Activated CD4-positive, alpha-beta T cell treated with anti-CD3 and anti-CD28 coated beads, Interleukin-2, amount 50 U/mL, for 24 hours (primary cell): ENCODE measurements at places on chromosomes 2 and 18.

DNA sequence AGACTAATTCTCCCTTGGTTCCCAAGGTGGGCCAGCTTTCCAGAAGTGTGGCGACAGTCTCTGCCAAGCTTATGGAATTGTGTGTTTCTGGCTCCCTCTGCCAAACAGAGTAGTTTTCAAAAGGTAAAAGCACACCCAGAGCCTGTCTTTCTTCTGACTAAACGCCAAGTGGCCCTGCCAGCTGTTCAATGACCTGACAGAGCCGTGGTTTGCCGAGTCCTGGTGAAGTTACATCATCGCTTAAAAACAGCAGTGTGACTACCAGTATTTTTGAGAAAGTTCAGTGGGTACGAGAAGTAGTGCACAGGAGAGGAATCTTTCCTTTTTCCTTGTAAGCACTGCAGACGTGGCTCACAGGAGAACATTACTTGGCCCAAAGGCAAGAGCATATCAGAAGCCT is 1.9 kb downstream of the PER2 start:
- DNase-seq, result no peak

DNA sequence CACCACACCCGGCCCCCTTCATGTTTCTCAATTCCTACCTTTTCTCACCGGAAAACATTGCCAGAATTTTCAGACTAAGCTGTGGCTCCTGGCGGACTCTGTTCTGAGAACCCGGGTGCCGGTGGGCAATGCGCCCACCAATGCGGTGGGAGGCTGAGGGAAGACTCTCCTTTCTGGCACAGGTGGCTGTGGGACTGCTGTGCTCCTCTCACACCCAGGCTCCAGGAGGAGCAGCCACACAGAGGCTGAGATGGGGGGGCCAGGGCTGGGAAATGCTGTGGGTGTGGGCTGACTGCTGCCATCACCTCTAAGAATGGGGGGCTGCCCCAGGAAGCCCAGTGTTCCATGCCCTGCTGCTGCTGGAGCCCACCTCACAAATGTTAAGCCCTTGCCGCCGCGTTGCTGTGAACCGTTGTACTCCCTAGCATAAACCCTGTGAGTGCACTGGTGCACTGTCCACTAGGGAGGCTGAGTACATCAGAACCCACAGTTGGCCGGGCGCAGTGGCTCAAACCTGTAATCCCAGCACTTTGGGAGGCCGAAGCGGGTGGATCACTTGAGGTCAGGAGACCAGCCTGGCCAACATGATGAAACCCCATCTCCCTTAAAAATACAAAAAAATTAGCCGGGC is 152.6 kb downstream of the LDLRAD4 start:
- DNase-seq, result no peak

DNA sequence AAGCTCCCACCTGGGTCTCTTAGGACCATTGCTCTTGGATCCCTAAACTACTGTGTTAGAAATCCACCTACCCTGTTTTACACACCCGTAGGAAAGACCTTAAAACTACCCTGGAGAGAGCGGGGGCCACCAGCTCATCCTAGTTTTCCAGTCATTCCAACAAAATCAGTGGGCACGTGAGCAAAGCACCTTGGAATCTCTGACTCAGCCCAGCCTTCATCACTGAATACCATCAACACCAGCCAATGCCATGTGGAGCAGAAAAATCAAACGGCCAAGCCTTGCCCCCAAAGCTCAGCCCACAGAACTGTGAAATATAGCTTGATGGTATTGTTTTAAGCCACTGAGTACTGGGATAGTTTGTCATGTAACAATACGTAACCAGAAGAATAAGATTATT is 449.7 kb upstream of the CHAC2 start:
- no peak for DNase-seq

DNA sequence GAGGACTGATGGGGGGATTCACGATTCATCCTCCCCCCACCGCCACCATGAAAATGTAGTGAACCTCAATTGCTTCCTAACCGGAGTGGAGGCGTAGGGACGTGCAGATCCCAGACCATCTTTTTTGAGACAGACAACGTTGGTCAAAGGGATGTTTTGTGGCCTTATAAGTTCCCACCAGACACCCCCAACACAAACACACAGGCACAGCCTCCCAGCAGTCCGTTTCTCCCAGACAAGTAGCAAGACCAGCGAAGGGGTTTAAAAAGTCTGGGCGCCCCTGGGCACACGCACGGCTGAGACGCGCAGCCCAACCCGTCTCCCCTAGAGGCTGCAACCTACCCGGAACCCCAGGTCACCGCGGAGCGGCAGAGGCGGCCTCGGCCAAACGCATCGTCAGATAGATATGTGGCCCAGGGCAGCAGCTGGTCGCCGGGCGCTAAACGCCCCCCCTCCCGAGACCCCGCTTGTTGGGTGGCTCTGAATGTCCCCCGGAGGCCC is 1.3 kb downstream of the GBX2 start:
- DNase-seq, result no peak

- DNase-seq, result no peak
Measured at GRCh38 chr2:240584486-240585031, 2.0 kb upstream of the CAPN10 start.

DNA sequence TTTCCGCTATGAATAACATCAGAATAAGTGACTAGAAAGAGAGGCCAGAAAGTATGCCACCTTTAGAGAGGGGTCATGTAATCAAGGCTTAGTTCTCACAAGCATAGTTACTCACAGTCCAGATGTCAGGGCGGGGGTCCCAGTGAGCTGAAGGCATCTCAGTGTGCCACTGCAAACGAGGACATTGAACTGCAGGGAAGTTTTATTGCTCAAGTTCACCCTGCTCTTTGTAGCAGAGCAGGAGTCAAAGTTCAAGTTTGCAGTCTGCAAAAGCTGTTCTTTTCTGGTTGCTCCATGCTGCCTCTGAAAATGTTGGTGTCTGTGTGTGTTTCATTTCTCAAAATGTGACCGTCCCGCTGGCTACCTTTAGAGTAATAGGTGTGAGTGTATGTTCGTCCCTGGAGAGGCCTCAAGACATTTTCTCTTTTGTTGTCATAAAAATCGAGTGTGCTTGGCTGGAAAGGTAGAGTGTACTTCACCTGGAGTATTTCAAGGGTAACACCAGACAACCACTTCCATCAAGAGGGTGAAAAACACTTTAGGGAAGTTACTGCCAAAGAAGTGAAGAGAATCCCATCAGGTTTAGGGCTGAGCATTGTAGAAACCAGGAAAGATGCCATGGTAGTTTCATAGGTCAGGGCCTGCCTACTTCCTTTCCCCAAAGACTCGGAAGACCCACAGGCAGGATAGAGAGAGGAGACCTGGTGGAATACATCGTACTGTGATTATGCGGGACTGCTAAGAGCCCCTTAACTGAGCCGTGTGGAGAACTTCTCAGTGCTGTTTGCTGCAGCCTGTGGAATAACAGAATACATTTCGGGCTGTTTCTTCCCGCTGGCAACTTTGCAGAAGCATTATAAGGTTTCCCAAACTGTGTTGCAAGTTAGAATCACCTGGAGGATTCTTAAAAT is 89.9 kb downstream of the LYPD6 start:
- no peak for DNase-seq

DNA sequence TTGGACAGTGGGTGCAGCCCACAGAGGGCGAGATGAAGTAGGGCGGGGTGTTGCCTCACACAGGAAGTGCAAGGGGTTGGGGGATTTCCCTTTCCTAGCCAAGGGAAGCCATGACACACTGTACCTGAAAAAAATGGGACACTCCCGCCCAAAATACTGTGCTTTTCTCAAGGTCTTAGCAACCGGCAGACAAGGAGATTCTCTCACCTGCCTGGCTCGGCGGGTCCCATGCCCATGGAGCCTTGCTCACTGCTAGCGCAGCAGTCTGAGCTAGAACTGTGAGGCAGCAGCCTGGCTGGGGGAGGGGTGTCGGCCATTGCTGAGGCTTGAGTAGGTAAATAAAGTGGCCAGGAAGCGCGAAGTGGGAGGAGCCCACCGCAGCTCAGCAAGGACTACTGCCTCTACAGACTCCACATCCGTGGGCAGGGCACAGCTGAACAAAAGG is 244.7 kb downstream of the NBAS start:
- DNase-seq, result no peak

DNA sequence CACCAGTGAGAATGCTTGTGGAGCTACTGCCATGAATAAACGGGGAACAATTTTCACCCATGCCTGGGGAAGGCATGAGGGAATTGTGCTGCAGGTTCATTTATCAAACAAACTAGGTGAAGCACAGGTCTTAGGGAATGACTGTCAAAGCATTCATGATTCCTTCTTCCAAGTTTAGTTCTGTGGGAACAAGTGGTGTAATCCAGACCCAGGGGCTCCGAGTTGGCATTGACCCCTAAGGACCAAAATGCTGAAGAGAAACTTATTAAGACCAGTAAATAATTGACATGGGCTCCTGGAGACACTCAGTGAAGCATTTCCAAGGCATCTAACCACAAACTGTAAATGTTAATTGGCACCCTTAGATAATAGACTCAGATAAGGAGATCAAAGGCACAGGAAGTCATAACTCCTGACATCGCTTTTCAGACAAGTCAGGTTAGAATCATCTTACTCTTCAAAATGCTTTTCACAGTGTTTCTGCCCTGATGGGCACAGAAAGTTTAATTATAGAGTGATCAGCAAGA is 96.9 kb downstream of the SPP2 start:
- no peak for DNase-seq

DNA sequence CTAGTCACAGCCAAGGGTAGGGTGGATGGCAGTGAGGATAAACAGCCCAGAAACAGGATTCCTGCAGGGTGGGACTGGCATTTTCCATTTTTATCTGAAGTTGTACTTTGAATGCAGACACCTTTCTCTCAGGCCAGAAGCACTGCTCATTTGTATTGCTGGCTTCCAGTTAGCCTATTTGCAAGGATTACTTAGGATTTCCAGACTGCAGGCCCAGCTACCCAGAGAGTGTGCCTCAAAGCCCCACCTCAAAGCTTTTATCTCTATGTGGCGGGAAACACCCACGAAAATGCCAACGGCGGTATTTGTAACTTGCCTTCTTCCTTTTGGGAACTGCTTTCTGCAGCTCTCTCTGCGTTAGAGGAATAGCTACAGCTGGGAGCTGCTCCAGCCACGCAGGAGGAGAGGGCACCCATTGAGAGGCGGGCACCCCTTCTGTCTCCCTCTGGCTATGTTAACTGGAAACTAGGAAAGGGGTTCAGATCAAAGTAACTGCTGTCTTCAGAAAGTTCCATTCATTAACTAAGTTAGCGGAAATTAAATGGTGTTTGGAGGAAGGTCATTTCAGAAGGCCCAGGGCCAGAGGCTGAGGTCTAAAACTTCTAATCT is 144.9 kb downstream of the TGIF1 start:
- DNase-seq, result peak; percentile 9

DNA sequence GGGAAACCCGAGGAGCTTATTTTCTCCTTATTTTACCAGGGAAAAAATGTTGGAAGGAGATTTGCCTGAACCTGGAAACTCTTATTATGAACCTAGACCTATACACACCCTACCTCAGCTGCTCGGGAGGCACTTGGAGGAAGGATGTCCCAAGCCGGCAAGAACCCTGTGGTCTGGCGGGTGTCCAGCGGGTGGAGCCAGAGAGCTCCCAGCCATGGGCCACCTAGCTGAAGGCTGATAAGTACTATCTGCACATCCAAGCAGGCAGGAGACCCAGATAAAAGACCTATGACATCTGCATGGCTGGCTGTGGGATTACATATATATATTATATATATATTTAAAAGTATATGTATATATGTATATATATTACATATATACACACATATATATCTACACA is 1.1 kb upstream of the SLC14A1 start:
- peak; percentile 42 for DNase-seq

GRCh38 chr2:165766326-165766927 is 27.6 kb downstream of the GALNT3 start:
- DNase-seq, result no peak

DNA sequence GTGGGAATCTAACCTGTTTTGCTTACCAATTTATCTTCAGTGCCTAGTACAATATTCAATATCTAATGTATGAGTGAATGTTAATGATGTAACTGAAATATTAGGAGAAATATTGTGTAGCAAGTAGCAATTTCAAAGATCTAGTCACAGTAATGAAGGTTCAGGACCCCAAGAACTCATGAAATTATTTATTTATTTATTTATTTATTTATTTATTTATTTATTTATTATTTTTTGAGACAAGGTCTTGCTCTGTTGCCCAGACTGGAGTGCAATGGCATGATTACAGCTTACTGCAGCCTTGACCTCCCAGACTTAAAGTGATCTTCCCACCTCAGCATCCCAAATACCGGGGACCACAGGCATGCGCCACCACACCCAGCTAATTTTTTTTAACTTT is 126.9 kb downstream of the KCNJ3 start:
- no peak for DNase-seq
